ENCODE measurements at places on chromosomes 1 and 21.

- no peak for DNase-seq
Measured at GRCh38 chr21:44052830-44053226, 40.7 kb downstream of the TRAPPC10 start.

GRCh38 chr1:206878456-206878855, 13.0 kb downstream of the IL20 start:
- no peak for DNase-seq

GRCh38 chr1:171769754-171770153, 11.7 kb upstream of the METTL13 start:
- DNase-seq: no peak

GRCh38 chr1:117014209-117014608, 12.6 kb downstream of the CD101 start:
- no peak for DNase-seq

DNA sequence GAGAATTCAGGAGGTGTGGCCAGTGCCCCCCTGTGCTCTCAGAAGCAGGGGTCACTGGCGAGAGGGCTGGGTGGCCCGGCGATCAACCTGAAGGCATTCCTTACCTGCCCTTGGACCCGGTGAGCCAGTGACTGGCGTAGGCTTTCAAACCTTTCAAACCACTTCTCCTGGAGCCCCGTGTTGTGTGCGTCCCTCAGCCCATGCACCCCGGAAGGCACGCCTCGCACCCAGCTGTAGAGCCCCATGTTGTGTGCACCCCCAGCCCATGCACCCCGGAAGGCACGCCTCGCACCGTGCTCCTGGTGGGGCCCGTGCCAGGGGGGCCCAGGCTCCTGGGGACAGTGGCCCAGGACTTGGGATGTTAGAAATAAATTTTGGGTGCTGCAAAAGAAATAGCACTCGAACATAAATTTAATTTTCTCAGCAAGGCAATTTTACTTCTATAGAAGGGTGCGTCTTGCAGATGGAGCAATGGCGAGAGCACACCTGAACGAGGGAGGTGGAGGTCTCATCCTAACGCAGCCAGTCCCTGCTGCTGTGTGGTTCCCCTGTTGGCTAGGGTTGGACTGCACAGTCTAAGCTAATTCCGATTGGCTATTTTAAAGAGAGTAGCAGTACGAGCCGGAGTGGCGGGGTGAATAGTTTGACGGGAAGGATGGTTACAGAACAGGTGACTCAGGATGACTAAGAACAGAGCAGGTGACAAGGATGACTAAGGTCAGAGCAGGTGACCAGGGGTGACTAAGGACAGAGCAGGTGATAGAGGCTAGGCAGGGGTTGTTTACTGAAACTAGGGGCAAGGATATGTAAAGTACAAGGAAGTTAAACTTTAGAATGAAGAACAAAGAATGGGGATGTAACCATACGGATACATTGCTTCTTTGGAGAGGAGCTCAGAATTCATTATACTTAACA, 47.4 kb downstream of the PRKCZ start:
- no peak for DNase-seq

DNA sequence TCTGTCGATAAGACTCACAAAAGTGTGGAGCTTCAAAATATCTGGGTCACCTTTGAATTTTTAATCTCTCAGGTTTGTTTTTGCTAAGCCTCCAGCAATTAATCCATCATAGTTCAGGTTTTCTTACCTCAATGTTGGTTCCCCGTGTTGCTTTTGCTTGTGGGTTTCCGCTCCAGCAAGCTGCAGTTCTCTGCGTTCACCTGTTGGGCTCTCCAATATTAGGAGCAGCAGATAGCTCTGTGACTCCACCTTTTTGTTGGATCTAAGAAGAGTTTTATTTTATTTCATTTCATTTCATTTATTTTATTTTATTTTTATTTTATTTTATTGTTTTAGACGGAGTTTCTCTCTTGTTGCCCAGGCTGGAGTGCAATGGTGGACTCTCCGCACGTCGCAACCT, 335.5 kb downstream of the COL11A1 start:
- DNase-seq: no peak

- DNase-seq: no peak
Measured at GRCh38 chr1:116320874-116321273, 52.2 kb upstream of the ATP1A1 start.

GRCh38 chr1:167566766-167567165, 13.2 kb upstream of the CREG1 start:
- no peak for DNase-seq

DNA sequence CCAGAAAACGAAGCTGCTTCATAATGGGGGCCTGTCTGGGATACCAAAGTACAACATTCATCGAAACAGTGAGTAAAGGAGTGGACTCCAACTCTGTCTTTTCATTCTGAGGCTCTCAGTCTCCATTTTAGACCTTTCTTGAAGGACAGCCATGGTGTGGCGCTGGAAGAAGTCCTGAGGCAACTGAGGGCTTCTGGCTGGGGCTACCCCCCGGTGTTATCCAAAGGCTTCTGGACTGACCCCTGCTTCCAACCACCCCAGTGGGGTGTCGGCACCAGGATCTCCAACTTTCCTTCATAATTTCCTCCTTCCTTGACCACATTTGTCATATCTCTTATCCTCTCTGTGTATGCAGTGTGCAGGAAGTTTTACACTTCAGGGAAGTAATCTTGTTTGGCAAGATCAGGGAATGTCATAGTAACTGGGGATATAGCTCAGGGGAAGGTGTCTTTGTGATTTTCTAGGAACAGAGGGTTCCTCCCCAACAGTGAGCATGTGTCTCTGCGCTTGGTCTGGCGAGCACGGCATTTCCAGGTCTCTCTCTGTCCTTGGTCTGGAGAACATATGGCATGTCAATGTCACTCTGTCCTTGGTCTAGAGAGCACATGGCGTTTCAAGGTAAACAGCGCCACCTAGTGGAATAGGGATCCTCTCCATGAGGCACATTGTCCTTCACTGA, 19.4 kb upstream of the BSDC1 start:
- no peak for DNase-seq

GRCh38 chr1:167454894-167455785, 63.2 kb downstream of the CD247 start:
- peak; percentile 92 for DNase-seq

GRCh38 chr1:241366196-241366595, 9.2 kb upstream of the RGS7 start:
- DNase-seq: no peak

- DNase-seq: no peak
Measured at GRCh38 chr1:221766210-221766609, 24.3 kb upstream of the DUSP10 start.

DNA sequence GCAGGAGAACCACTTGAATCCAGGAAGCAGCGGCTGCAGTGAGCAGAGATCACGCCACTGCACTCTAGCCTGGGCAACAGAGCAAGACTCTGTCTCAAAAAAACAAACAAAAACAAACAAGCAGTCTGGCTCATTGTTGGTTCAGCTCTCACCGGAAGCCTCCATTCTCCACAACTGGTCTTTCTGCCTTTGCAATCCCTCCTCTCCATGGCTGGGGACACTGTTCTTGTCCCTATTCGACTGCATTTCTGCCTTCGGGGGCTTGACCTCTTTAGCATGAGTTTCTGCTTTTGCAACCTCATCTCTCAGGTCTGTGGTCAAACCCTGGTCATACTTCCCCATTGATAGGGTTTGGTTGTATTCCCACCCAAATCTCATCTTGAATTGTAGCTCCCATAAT, 216.3 kb upstream of the NR5A2 start:
- no peak for DNase-seq

DNA sequence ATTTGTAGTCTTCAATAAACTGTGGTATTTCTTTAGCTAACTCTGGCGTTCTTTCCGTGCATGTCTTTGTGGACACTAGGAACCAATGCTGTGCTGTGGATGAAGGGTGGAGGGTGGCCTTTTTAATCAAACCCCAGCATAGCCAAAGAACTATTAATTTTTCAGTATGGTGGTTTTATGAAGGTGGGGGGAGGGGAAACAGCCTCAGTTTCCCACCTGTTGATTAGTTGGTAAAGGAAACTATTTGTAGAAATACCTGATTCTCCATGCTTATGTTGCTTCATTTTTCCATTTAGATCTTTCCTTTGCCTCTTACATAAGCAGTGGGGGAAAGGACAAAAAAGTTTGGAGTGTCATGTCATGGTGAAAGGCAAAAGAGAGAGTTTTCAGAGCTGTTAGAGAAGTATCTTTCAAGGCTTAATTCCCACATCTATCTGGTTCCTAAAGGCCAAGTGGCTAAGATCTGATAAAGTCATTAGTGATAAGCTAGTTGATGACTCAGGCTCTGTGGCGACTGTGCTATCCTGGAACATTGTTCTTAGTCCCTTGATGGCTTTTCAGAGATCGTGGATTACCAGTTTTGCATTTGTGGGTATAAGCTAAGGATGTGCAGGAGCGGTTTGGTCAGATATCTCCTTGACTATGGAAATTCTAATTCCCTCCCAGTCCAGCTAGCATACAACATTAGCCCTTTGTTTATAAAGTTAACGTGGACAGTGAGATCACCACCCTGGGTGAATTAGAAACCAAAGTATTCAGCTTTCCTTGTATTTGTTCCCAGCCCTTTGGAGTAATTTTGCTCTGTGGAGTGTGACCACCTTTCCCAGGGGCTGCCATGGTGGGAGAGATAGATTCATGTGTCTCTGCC, 8.7 kb upstream of the HAX1 start:
- no peak for DNase-seq

DNA sequence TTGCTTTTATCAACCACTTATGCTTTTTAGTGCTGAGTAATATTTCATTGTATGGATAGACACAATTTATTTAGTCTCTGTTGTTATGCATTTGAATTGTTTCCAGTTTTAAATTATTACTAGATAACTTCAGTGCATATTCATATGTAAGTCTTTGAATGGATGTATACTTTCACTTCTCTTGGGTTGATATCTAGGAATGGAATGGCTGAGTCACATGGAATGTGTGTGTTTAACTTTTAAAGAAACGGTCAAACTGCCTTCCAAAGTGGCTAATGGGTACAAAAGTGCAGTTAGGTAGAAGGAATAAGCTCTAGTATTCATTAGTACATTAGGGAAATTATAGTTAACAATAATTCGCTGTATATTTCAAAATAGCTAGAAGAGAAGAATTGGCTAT, 82.4 kb downstream of the NPHS2 start:
- DNase-seq: no peak

DNA sequence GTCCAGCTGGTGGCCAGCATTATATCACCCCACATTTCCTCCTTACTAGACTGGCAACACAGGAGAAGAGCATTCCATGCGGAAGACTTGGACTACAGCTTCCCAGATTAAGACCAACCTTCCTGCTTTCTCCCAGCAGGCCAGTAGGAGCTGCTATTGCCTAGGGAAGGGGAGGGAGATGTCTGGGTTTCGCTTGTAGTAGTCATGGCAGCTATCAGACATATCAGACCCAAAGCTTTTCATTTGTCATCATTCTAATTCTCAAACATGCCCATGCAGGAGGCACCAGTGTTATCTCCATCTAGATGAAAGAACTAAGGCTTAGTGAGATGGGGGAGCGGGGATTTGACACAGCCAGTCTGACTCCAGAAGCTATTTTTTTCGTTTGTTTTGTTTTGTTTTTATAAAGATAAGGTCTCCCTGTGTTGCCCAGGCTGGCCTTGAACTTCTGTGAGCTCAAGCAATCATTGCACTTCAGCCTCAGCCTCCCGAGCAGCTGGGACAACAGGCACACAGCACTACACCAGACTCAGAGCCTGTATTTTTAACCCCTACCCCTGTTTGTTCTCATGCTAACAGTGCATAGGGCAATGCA, 4.5 kb downstream of the PLA2G2A start:
- DNase-seq: no peak

- DNase-seq: no peak
Measured at GRCh38 chr1:30682396-30683275, 40.7 kb downstream of the MATN1 start.

DNA sequence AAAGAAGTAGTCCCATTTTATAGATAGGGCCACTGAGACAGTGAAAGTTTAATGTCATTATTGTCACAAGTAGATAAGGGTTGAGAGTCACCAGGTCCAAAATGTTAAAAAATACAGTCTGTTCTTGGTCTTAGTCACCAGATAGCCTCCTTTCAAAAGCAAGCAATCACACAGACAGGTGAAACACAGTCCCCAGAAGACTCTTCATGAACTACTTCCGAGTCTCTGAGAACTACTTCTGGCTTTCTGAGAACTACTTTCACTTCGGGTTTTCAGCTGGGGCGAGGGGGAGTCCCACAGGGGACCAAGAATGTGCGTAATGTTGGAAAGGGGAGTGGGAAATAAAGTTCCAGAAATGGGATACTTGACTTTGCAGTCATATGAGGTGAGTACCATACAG, 143.2 kb downstream of the HHIPL2 start:
- DNase-seq: no peak

- DNase-seq: no peak
Measured at GRCh38 chr21:31180256-31181081, 142.2 kb upstream of the KRTAP19-8 start.

GRCh38 chr1:189726806-189727205, 750.9 kb downstream of the BRINP3 start:
- DNase-seq: no peak

DNA sequence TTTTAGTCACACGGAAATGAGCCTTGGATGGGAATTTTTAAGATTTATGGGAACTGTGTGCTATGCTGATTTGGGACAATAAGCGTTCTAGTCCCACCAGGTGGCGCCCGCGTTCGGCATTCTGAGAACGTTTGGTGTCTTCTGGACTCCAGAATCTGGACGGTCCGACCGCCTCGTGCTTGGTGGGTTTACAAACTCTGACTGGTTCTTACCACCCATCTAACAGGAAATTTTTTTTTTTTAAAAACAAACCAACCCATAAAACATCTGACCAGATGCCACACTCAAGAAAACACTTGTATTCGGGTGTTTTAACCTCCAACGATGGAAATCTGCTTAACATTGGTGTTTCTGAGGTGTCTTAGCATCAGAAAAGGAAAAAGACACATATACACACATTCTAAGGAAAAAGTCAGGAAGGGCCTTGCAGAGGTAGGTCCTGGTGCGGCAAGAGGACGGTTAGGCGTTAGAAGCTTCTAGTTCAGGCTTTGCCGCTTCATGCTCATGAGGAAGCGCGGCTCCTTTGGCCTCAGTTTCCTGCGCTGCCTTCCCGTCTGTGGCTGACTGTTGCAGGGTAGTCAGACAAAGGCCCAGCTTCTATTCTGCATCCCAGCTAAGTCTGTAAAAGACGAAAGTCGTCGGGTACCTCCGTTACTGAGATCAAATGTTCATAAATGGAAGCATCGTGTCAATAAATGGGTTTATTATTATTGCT, 814 bp upstream of the DYRK3 start:
- peak; percentile 77 for DNase-seq

GRCh38 chr1:93827633-93828366, 51.2 kb downstream of the DNTTIP2 start:
- no peak for DNase-seq

DNA sequence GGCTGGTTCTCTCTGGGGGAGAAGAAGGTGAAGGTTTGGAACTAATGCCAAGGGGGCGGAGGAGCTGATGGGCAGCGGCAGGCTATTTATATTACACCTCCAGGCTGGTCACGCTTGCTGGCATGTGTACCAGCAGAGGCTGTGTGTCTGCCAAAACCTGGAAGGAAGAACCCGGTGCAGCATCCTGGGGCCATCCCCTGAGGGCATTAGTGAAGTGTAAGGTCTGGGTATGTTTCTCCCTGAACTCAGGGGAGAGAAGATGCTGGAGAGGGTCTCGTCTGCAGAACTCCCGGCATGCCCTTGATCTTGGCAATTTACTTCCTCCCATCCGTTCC, 5.3 kb downstream of the DISP3 start:
- DNase-seq: no peak

GRCh38 chr1:87399264-87399663, 70.6 kb downstream of the LMO4 start:
- no peak for DNase-seq
